H1 (cell line): ENCODE measurements at places on chromosomes 7 and 10.

- H3K27me3 ChIP-seq, result no peaks in the 10 kb centered on the region
- no peaks in the 10 kb centered on the region for H3K36me3 ChIP-seq
- no peaks in the 10 kb centered on the region for H3K4me1 ChIP-seq
- H3K4me3 ChIP-seq, result no peak overlapping the region
- DNase-seq, result no peak
Measured at GRCh38 chr10:76711222-76711997, 926.2 kb downstream of the KCNMA1 start.

DNA sequence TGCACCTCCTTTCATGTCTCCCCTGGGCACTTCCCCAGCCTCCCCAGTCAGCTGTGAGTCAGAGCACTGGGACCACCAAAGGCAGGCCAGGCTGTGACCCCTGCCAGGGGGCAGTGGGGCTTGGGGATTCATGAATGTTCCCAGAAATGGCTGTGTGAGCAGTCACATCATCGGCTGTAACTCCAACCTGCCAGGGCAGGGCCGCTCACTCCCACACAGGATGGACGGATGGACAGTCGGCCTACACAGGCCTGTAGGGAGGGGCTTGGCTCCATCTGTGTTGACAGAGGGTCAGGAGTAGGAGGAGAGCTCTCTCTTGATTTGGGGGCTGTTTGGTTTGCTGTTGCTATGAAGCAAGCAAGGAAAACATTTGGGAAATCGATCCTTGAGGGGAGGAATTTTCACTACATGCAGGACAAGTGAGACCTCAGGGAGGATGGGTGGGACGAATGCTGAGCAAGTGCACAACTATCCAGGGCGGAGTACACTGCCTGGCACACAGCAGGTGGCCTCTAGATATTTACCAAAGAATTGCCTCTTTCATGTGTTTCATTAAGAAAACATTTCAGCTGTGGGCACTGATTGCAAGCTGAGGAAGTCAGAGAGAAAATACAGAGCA is 2.9 kb upstream of the IGFBP1 start:
- DNase-seq, result no peak
- peaks cover 36% of the 10 kb centered on the region for H3K27me3 ChIP-seq
- H3K36me3 ChIP-seq, result no peaks in the 10 kb centered on the region

DNA sequence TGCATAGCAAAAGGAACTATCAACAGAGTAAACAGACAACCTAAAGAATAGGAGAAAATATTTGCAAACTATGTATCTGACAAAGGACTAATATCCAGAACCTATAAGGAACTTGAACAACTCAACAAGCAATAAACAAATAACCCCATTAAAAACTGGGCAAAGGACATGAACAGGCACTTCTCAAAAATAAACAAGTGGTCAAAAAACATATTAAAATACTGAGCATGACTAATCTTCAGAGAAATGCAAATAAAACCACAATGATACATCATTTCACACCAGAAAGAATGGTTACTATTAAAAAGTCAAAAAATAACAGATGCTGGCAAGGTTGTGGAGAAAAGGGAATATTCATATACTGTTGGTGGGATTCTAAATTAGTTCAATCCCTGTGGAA is 17.1 kb downstream of the MAGI2 start:
- H3K4me1 ChIP-seq, result no peaks in the 10 kb centered on the region
- no peaks in the 10 kb centered on the region for H3K27me3 ChIP-seq
- H3K4me3 ChIP-seq, result no peak overlapping the region
- no peak overlapping the region for H3K27ac ChIP-seq
- no peak for DNase-seq

GRCh38 chr10:25530306-25530705 is 355.5 kb downstream of the GPR158 start:
- DNase-seq, result no peak
- H3K27me3 ChIP-seq, result no peaks in the 10 kb centered on the region
- H3K27ac ChIP-seq, result no peak overlapping the region
- H3K4me1 ChIP-seq, result no peaks in the 10 kb centered on the region
- H3K36me3 ChIP-seq, result no peaks in the 10 kb centered on the region
- H3K4me3 ChIP-seq, result no peak overlapping the region

- peaks cover 32% of the 10 kb centered on the region for H3K27me3 ChIP-seq
Measured at GRCh38 chr10:112912410-112912928, 37.6 kb upstream of the TCF7L2 start.

DNA sequence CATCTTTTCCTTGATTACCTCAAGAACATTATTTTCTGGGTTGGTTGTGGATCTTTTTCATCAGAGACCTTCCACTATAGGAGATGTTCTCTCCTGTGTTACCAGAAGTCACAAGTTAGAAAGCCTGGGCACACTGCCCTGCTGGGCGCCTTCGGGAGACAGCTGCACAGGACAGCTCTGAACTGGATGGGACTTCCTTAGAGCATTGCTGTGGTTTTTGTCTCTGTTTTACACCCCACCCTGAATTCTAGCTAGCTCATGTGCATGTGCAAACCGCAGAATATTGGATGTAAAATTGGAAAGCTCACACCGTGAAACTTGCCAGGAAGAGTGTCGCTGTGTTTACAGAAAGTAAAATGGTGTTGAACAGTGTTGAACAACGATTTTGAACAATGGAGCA is 54.4 kb upstream of the SEC61G start:
- no peaks in the 10 kb centered on the region for H3K36me3 ChIP-seq
- no peak for DNase-seq
- no peak overlapping the region for H3K4me3 ChIP-seq
- H3K27ac ChIP-seq, result no peak overlapping the region

- H3K4me1 ChIP-seq, result peaks cover 9% of the 10 kb centered on the region
- H3K4me3 ChIP-seq, result no peak overlapping the region
- H3K27ac ChIP-seq, result no peak overlapping the region
- H3K27me3 ChIP-seq, result no peaks in the 10 kb centered on the region
Measured at GRCh38 chr7:111758332-111758731, 196.0 kb upstream of the IMMP2L start.

- H3K27ac ChIP-seq, result no peak overlapping the region
- DNase-seq, result no peak
- H3K27me3 ChIP-seq, result peaks cover 10% of the 10 kb centered on the region
- H3K4me1 ChIP-seq, result peaks cover 7% of the 10 kb centered on the region
- H3K36me3 ChIP-seq, result no peaks in the 10 kb centered on the region
Measured at GRCh38 chr10:71205468-71205867, 6.9 kb upstream of the UNC5B start.

- no peak for DNase-seq
- peak overlapping the region; percentile 40 for H3K4me3 ChIP-seq
- H3K27ac ChIP-seq, result no peak overlapping the region
- peaks cover 4% of the 10 kb centered on the region; the same call in 1 of the 2 replicates for H3K4me1 ChIP-seq
- H3K27me3 ChIP-seq, result peaks cover 20% of the 10 kb centered on the region
Measured at GRCh38 chr7:116500078-116500853, 728 bp downstream of the CAV2 start.

DNA sequence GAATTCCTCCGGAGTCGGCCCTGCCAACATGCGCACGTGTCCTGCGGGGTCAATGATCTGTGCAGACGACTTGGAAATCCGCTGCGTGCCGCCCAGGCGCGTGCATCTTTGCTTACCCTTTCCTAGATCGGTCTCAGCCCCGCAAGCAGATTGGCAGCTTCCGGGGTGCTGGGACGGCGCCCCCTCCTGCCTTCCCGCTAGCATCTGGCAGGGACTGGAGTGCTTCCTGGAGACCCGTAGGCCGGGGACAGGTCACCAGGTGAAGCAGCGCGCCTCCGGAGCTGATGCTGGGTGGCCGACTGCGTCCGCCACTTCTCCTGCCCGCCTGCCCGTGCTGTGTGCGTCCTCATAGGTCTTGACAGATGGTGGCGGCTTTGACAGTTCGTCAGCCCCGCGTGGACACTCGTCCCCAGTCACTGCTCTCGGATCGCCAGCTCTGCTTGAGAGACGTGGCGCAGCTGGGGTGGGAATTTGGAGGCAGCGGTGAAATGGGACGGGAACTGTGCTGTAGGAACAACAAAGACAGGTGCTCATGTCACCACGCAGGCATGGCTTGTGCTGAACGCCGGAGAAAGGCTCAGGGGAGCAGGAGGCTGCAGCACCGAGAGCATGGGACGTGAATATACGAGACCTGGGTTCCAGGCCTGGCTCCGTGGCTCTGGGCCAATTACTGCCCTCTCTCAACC is 21.9 kb upstream of the KCNK18 start:
- H3K27me3 ChIP-seq, result peaks cover 45% of the 10 kb centered on the region
- peak; percentile 75 for DNase-seq
- peaks cover 15% of the 10 kb centered on the region for H3K4me1 ChIP-seq
- peak overlapping the region; percentile 62 for H3K4me3 ChIP-seq
- H3K27ac ChIP-seq, result no peak overlapping the region
- H3K36me3 ChIP-seq, result no peaks in the 10 kb centered on the region

DNA sequence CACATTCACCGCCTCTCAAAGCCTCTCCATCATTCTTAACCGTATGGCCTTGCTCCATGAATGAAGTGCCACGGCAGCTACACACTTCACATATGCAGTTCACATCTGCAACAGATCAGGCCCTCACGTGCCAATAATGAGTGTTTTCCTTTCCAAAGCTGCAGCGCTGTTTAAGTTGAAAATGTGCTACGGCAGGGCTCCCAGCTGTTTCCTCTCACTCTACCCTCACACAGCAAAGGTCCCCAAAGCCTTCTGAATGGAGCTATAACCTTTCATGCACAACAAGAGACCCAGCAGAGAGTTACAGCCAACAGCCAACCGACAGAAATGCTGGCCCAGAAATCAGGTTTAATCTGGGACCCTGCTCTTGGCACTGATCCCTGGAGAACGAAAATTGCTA is 236.1 kb downstream of the ELMO1 start:
- H3K27ac ChIP-seq, result no peak overlapping the region
- H3K27me3 ChIP-seq, result no peaks in the 10 kb centered on the region
- DNase-seq, result no peak
- H3K4me3 ChIP-seq, result no peak overlapping the region

DNA sequence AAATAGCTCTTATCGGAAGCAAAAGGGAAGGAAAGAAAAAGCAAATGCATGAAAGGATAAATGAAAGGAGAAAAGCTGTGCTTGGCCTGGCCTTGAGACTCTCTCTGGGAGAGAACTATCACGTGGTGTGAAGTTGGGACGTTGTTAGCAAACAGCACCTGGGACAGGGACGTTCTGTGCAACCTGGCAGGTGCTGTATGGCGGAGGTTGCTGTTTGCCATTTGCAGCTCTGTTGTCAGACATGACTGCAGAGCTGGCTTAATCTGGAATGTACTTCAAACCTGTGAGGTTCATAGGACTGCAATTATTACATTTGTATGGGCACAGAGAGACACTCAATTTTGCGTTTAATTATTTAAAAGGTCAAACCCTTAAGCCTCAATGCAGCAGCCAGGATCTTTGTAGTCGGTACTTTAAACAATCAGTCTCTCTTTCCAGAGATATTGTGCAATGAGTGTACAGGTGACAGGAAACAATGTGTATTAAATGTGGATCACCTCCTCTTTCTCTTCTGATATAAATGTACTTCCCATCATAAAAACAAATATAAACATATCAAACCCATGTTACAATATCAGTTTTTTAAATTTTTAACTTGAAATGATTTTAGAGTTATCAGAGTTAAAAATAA is 800.5 kb upstream of the KCND2 start:
- no peak for DNase-seq
- no peaks in the 10 kb centered on the region for H3K27me3 ChIP-seq
- no peaks in the 10 kb centered on the region for H3K4me1 ChIP-seq
- no peak overlapping the region for H3K4me3 ChIP-seq
- no peaks in the 10 kb centered on the region for H3K36me3 ChIP-seq

- H3K36me3 ChIP-seq, result no peaks in the 10 kb centered on the region
- DNase-seq, result no peak
- H3K4me3 ChIP-seq, result no peak overlapping the region
Measured at GRCh38 chr7:50309721-50310120, 5.2 kb downstream of the IKZF1 start.

- H3K4me3 ChIP-seq, result no peak overlapping the region
- H3K4me1 ChIP-seq, result no peaks in the 10 kb centered on the region
- DNase-seq, result no peak
- H3K27me3 ChIP-seq, result no peaks in the 10 kb centered on the region
- no peak overlapping the region for H3K27ac ChIP-seq
- peaks cover 26% of the 10 kb centered on the region for H3K36me3 ChIP-seq
Measured at GRCh38 chr7:129670656-129671055, 59.1 kb downstream of the NRF1 start.

- peaks cover 7% of the 10 kb centered on the region for H3K4me1 ChIP-seq
- H3K27me3 ChIP-seq, result no peaks in the 10 kb centered on the region
- peak; percentile 44 for DNase-seq
- no peak overlapping the region for H3K27ac ChIP-seq
- no peak overlapping the region for H3K4me3 ChIP-seq
Measured at GRCh38 chr7:24705461-24705954, 51.8 kb downstream of the GSDME start.

- H3K36me3 ChIP-seq, result no peaks in the 10 kb centered on the region
- no peaks in the 10 kb centered on the region for H3K4me1 ChIP-seq
- no peak overlapping the region for H3K4me3 ChIP-seq
- DNase-seq, result no peak
- H3K27ac ChIP-seq, result no peak overlapping the region
Measured at GRCh38 chr7:29449569-29450260, 113.9 kb upstream of the PRR15 start.

DNA sequence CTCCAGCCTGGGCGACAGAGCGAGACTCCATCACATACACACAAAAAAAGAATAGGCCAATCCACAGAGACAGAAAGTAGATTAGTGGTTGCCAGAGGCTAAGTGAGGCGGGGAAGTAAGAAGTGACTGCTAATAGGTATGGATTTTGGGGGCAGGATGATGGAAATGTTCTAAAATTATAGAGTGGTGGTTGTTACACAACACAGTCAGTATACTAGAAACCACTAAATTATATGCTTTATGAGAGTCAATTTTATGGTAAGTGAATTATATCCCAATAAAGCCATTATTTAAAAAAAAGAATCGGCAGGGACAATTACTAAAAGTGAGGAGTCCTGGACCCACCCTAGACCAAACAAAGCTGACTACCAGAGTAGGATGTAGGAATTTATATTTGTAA is 24.3 kb downstream of the DENND2A start:
- H3K4me1 ChIP-seq, result no peaks in the 10 kb centered on the region
- H3K4me3 ChIP-seq, result no peak overlapping the region
- no peak overlapping the region for H3K27ac ChIP-seq
- no peaks in the 10 kb centered on the region for H3K27me3 ChIP-seq
- H3K36me3 ChIP-seq, result no peaks in the 10 kb centered on the region

- no peak overlapping the region for H3K27ac ChIP-seq
- H3K4me3 ChIP-seq, result peak overlapping the region; percentile 94; the same call in 1 of the 2 replicates
- peaks cover 15% of the 10 kb centered on the region for H3K4me1 ChIP-seq
- no peaks in the 10 kb centered on the region for H3K27me3 ChIP-seq
- H3K36me3 ChIP-seq, result 0 out of 2 replicates have a peak, but pooled peaks cover 3% of the 10 kb centered on the region
Measured at GRCh38 chr7:36391436-36392198, 2.0 kb downstream of the ANLN start.

DNA sequence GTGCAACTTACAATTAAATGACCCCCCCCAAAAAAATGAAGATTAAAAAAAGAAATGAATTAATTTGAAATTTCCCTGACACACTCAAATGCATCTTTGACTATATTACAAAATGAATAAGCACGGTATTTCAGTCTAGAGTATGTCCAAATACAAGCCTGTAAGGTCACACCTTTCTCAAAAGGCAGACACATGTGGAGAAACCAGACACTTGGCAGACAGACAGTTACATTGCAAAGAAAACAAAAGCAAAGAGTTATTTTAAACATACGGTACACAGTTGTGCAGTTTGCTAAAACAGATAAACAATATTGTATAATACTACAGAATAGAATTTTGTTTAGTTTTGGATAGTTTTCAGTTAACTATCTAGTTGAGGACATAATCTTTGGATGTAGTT is 153.0 kb downstream of the ATE1 start:
- H3K27me3 ChIP-seq, result no peaks in the 10 kb centered on the region
- no peak overlapping the region for H3K4me3 ChIP-seq
- DNase-seq, result no peak
- H3K4me1 ChIP-seq, result no peaks in the 10 kb centered on the region

GRCh38 chr10:129055986-129056385 is 411.1 kb upstream of the MGMT start:
- H3K36me3 ChIP-seq, result no peaks in the 10 kb centered on the region
- no peaks in the 10 kb centered on the region for H3K27me3 ChIP-seq
- no peak for DNase-seq
- no peaks in the 10 kb centered on the region for H3K4me1 ChIP-seq
